Right ventricle myocardium superior (tissue), 1 donor: ENCODE measurements at places on chromosomes 3 and 15. TPM values are rescaled to one million over a fixed set of nuclear protein-coding genes. Genes with fewer than 3 reads are reported as not detected.
A peak's percentile ranks its signal among the peaks of the same experiment; 100 is the strongest.

The SLC6A20 gene
- not detected for total RNA-seq

The TXNRD3 gene
- total RNA-seq, result 5.4 TPM

The NR2E3 gene
- total RNA-seq, result 0.70 TPM

- DNase-seq, result no peak
Observed at GRCh38 chr3:72479651-72480215, 368.5 kb downstream of the SHQ1 start.

DNA sequence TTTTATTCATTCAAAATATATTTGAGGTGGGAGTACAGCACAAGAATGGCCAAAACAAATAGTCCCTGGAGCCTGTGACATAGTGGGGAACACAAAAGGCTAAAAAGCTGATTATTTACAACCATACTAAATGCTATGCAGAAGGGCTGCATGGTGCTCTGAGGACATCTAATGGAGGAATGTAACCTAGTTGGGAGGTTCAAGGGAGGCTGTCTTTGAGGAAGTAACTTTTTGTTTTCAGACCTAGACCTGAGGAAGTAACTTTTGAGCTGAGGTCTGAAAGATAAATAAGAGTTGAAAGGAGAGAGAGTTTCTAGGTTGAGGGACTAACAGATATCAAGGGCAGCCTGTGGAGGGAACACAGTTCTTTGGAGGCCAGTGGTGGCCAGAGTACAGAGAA lies 34.8 kb upstream of the RASA2 start:
- DNase-seq, result no peak

DNA sequence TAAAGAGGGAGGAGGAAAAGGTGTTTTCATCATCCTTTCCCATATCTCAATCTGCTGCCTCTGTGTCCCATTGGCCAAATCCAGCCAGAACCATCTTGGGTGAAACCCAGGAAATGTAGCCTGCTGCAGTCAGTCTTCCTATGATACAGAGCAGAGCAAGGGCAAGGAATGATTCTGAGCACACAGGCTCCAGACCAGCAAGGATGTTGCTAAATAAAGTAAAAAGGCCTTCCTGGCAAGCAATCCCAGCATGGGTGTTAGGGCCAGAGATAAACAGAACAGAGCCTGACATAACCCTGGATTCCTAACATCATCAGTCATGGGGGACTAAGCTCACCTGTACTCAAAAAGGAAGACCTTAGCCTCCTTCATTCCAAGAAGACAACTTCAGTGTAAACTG lies 90.7 kb upstream of the AGTR1 start:
- peak; percentile 36 for DNase-seq

DNA sequence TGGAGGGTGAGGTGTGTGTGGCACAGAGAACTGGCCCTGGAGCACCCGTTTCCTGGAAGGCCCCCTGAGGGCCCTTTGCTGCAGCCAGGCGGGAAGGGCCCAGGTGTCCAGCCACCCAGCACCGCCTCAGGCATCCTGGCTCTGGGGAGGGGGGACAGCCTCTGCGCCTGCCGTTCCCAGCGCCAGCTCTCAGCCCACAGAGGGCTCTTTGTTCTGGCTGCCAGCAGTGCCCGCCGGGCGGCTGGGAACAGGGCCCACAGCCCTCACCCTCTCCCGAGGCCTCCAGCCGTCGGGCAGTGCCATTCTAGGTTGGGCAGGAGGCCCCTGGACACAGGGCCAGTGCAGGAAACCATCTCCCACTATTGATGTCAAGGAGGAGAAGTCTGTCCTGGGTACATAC lies 8.3 kb downstream of the SLC38A3 start:
- no peak for DNase-seq

- no peak for DNase-seq
Observed at GRCh38 chr3:31508452-31509146, 24.1 kb upstream of the STT3B start.

DNA sequence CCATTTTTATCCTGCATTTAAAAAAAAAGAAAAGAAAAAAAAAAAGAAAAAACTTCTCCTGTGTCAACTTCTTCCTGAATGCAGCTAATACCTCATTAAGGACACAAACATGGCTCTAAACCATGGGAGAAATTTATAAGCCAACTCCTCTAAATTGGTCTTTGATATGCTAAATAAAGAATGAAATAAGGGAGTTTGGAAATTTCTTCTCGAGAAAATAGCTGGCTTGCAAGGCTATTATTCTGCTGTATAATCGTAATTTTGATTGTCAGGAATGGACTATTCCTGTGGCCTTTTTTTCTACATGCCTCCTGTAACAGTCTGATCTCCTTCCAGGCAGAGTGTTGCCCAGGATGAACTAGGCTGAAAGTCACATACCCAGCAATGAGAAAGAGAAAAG lies 20.6 kb downstream of the CTXND1 start:
- no peak for DNase-seq

GRCh38 chr15:101428758-101429157 lies 60.7 kb downstream of the PCSK6 start:
- no peak for DNase-seq

GRCh38 chr3:129045675-129046036 lies 14.9 kb upstream of the GP9 start:
- peak; percentile 69 for DNase-seq

DNA sequence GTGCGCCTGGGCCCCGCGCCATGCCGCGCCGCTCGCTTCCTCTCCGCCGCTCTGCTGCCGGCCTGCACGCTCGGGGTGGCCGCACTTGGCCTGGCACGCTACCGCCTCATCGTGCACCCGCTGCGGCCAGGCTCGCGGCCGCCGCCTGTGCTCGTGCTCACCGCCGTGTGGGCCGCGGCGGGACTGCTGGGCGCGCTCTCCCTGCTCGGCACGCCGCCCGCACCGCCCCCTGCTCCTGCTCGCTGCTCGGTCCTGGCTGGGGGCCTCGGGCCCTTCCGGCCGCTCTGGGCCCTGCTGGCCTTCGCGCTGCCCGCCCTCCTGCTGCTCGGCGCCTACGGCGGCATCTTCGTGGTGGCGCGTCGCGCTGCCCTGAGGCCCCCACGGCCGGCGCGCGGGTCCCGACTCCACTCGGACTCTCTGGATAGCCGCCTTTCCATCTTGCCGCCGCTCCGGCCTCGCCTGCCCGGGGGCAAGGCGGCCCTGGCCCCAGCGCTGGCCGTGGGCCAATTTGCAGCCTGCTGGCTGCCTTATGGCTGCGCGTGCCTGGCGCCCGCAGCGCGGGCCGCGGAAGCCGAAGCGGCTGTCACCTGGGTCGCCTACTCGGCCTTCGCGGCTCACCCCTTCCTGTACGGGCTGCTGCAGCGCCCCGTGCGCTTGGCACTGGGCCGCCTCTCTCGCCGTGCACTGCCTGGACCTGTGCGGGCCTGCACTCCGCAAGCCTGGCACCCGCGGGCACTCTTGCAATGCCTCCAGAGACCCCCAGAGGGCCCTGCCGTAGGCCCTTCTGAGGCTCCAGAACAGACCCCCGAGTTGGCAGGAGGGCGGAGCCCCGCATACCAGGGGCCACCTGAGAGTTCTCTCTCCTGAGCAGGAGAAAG lies 951 bp downstream of the GPR62 start:
- peak; percentile 74 for DNase-seq

GRCh38 chr3:134791992-134792391 lies 3.1 kb upstream of the EPHB1 start:
- DNase-seq, result no peak

GRCh38 chr3:30551927-30552326 lies 54.5 kb upstream of the TGFBR2 start:
- DNase-seq, result no peak

GRCh38 chr3:66520724-66521123 lies 19.9 kb upstream of the LRIG1 start:
- no peak for DNase-seq
